Stromal cell of bone marrow (primary cell): ENCODE measurements at places on chromosomes 5 and 9.
A peak's percentile ranks its signal among the peaks of the same experiment; 100 is the strongest.

GRCh38 chr9:92716557-92716956 lies 46.6 kb upstream of the IPPK start:
- no peak for DNase-seq

GRCh38 chr5:1568201-1568979 lies 44.6 kb upstream of the LPCAT1 start:
- DNase-seq, result peak; percentile 76

DNA sequence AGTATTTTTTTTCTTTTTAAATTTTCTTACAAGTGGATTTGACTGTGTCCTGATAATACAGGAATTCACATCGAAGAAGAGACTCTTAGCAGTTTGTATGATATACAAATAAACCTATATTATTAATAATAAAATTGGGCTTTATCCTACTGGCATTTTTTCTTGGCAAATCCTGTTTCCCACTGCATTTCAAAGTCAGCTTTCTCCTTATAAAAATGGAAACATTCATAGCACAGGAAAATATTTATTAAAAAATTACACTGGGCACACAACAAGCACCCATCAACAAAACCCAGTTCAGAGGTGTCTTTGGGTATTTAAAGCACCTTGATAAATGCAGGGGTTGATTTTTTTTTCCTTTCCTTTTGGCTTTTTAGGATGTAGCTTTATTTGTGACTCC lies 200.9 kb downstream of the MEF2C start:
- no peak for DNase-seq

DNA sequence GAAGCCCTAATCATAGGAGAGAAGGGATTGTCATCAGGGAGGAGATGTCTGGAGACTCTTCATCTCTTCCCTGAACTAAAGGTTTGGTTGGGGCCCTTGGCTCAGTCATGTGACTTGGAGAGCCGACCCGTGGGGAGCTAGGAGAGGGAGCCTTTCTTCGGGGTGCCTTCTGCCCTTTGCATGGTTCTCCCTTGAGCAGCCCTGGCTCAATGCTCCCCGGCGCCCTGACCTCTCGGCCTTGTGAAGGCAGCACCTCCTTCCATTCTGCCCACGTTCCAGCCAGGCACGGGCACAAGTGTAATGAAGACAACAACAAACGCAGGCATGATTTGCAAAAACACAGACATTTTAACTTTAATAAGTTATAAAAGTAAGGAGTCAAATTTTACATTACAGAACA lies 50.4 kb downstream of the ZNF354C start:
- DNase-seq, result no peak

GRCh38 chr9:32942755-32943460 lies 58.5 kb downstream of the APTX start:
- no peak for DNase-seq

GRCh38 chr9:124810663-124811355 lies 33.9 kb downstream of the OLFML2A start:
- peak; percentile 42 for DNase-seq

DNA sequence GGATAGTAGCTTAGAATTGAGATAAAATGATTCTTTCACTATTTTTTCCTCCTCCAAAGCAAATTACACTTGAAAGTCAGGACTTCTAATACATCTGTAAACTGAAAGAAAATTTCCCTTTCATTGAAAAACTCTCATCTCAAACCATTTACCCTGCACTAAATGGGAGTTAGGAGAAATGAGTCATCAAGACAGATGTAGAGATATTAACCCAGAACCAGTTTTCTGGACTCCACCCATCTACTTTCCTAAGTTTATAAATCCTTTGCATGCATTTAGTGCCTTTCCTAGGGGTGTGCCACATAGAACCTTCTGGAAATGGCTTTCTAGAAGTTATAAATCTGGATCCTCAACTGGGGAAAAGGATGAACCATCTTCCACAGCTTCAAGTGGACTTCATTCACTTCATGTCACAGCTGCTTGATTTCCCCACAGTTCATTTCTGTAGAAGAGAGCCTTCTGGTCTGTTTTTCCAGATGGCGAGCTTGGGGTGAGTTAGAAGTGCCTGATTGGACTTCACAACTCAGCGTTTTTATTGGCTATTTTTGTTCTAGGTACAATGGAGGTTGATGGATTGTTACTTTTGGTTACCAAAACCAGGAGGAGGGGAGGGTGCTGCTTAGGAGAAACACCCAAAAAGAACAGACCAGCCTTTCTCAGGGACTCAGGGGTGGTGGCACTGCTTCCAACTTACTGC lies 72.5 kb upstream of the GPR151 start:
- no peak for DNase-seq

GRCh38 chr5:179872828-179873575 lies 14.4 kb upstream of the MRNIP start:
- no peak for DNase-seq

DNA sequence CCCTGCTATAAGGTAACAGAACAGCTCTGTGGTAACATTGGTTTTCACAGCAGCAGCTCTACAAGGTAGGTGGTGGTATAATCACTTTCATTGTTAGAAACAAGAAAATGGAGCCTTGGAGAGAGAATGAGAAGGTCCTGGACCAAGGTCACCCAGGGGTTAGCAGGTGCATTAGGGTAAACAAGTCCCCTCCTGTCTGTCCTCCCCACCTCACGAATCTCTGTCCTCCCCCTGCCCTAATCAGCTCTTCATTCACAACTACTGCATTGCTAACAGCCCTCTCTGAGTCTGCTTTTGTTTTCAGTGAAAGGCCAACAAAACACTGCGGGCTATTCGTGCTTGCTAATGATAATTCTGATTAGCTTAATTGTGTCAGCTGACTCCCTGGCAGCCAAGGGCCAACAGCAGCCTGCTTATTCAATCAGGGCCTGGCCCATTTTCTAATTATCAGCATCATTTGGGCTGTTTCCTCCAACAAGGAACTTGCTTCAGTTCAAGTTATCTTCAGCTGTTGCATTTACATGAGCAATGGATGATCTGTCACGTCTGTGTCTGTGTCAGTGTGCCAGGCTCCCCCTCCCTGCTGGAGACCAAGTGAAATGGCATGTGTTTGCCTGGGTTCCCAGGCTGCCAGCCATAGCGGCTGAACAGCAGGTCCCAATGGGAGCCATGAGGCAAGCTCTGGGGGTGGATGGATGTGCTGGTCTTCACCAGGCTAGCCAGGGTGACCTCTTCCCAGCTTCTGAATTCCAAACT lies 56.7 kb upstream of the EQTN start:
- DNase-seq, result peak; percentile 6

DNA sequence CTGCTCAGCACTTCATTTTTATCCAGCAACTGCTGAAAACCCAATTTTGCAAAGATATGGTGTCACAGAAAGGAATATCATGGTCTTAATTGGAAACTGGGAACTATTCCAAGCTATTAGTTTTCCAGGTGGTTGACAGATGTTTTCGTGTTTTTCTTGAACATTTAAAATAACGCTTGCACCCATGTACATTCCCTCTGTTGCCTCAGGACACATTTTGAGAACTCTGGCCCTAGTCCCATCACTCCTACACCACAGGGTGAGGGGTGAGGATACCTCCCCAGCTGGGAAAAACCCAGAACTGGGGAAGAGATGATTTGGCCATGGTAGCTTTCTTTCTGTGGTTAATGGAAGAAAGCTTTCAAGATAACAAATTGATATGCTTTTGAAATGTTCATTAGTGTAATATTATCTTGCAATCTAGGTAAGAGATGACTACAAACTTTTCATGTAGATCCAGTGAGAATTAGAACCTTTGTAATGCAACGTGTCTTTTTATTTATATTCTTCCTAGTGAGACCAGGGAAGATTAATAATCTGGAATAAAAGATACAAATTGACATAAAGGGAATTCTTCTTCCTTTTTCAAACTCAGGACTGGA lies 627.0 kb downstream of the RAB3C start:
- DNase-seq, result no peak

DNA sequence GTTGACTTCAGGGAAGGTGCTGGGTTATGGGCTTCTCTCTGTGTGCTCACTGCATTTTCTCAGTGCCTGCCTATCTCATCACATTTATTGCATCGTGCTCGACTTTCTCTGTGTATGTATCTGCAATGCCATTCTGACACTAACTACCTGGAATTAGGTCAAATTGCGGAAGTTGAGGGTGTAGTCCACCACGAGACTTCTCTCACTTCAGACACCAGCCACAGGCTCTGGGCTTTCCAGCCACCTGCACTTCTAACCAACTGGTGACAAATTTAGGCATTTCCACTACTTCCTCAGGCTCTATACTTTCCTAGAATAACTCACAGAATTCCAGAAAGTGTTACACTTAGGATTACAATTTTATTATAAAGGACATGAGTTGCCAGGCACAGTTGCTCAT lies 188.6 kb upstream of the ZNF608 start:
- DNase-seq, result no peak

GRCh38 chr9:134569626-134570025 lies 72.0 kb upstream of the COL5A1 start:
- DNase-seq, result no peak

DNA sequence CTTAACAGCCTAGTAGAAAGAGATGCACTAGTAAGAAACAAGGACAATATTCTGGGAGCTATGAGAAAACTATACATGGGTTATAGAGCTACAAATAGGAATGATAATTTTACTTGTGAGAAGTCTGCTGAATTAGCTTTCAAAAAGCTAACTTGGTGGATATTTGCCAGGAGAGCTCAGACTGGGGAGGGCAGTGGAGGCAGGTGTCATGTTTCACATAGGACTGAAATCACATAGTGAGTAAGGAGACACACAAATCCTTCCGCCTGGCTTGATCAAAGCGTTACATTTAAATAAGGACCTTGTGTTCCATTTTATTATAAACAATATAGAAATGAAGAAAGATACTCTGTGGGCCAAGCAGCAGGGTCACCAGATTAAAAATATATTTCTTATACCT lies 235.0 kb downstream of the ISL1 start:
- no peak for DNase-seq

- DNase-seq, result no peak
Measured at GRCh38 chr9:121451586-121451985, 48.1 kb downstream of the GGTA1 start.

GRCh38 chr5:119708076-119708790 lies 78.9 kb downstream of the FAM170A start:
- DNase-seq, result no peak

- no peak for DNase-seq
Measured at GRCh38 chr5:156120777-156121176, 206.2 kb upstream of the SGCD start.
